ENCODE measurements at places on chromosomes 2 and 18.

DNA sequence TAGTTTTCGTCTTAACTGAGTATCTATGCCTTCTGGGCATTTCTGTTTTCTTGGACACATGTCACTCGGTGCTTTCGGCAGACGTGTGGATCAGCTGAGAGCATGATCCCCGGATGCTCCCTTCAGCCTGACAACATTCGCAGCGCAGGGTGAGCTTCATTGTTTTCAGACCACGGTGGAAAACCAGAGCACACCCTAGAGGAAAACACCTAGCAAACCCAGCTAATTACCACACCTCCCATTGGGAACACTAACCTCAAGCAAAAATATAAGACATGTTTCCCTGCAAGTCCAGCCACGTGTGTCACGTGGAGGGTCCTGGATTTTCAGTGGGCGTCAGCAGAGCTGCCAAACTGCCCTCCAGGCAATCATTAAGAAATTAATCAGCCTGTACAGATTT lies 31.0 kb downstream of the ANKRD29 start:
- H3K4me1 ChIP-seq = peaks cover 8% of the 10 kb centered on the region
- H3K27me3 ChIP-seq = no peaks in the 10 kb centered on the region
- H3K4me3 ChIP-seq = no peak overlapping the region
- H3K27ac ChIP-seq = no peak overlapping the region

GRCh38 chr18:57833441-57834101 lies 30.5 kb upstream of the ATP8B1 start:
- no peaks in the 10 kb centered on the region for H3K36me3 ChIP-seq
- DNase-seq = no peak
- H3K27ac ChIP-seq = peak overlapping the region; percentile 44
- H3K4me1 ChIP-seq = no peaks in the 10 kb centered on the region
- H3K27me3 ChIP-seq = no peaks in the 10 kb centered on the region
- H3K4me3 ChIP-seq = no peak overlapping the region

DNA sequence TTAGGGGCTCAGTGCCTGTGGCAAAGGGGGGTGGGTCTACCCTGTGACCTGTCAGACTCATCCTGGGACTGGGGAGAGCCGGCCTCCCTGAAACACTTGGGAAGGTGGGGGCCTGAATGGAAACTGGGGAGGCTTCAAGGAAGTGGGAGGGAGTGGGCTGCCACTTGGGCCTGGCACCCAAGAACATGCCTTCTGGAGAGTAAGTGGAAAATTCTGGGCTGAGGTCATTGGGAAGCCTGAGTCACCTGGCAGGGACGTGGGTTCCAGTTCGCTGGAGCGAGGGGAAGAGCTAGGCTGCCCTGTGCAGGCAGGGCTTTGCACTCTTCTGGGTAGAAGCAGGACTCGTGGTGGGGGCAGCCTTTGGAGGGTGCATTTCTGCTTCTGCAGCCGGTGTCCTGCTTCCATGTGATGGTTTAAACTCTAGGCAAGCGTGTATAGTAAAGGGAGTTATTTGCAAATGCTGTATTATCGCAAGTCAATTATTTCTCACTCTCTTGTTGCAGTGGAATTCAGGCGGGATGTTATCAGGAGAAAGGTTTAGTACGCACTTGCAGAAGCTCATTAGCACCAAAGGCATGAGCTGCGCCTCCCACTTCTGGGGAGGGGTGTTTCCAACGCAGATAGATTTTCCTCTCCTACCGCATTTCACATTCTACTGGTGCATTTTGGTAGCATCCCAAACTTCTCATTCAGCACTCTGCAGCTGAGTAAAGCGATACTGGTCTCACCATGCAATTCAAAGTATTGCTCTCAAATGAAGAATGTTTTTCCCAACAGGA lies 3.8 kb downstream of the LRRFIP1 start:
- H3K4me1 ChIP-seq = no peaks in the 10 kb centered on the region
- H3K4me3 ChIP-seq = no peak overlapping the region
- H3K27me3 ChIP-seq = no peaks in the 10 kb centered on the region
- H3K27ac ChIP-seq = no peak overlapping the region
- no peaks in the 10 kb centered on the region for H3K36me3 ChIP-seq

- H3K4me1 ChIP-seq = no peaks in the 10 kb centered on the region
- no peaks in the 10 kb centered on the region for H3K27me3 ChIP-seq
- H3K27ac ChIP-seq = no peak overlapping the region
- H3K4me3 ChIP-seq = no peak overlapping the region
- no peaks in the 10 kb centered on the region for H3K36me3 ChIP-seq
These were observed 141.7 kb upstream of the COPS8 start for GRCh38 chr2:236943841-236944513.

DNA sequence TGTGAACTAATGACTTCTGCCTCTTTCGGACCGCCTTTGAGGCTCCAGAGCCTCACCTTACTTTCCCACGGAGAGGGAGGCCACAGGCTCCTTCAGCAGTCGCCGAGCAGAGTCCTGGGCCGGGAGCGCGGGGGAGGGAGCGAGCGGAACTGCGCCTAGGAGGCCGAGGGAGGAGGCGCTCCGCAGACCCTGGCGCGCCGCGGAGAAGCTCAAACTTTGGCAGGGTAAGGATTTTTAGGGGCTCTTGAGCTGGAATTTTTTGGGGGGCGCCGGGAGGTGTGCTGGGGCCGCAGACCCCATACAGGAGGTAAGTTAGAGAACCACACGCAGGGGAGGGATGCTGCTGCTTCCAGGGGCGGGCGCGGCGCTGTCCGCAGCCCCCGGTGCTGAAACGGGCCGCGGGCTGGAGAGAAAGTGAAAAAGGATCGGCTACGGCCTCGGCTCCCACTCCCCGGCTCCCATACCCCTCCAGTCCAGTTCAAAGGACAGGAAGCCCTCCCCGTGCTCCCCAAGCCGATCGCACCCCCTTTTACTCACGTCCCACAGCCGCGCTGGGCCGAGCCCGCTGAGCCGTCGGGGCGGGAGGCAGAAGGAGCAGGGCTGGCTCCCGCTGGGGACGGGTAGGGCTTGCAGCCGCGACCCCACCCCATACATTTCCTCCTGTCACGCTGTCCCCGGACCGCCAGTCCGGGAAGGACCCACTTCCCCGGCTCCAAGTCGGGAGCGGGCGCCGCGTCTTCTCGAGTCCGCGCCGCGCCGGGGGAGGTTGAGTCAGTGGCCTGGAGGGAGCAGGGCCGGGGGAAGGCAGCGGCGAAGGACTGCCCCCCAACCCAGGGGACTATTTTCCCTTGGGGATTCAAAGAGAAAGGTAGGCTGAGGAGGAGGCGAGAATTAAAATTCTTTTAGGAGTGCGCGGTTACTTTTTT lies at the start of gene CNGA3:
CNGA3 (plus strand) TSS at position 146 of the 926 bp plus-strand sequence. CDS start 23,520 bp downstream, outside the sequence.
- H3K27me3 ChIP-seq = no peaks in the 10 kb centered on the region
- H3K4me3 ChIP-seq = no peak within 1 kb of the TSS
- H3K36me3 ChIP-seq = no peaks in the 10 kb centered on the region
- no peak within 1 kb of the TSS for H3K27ac ChIP-seq
- peak; percentile 55 for DNase-seq

DNA sequence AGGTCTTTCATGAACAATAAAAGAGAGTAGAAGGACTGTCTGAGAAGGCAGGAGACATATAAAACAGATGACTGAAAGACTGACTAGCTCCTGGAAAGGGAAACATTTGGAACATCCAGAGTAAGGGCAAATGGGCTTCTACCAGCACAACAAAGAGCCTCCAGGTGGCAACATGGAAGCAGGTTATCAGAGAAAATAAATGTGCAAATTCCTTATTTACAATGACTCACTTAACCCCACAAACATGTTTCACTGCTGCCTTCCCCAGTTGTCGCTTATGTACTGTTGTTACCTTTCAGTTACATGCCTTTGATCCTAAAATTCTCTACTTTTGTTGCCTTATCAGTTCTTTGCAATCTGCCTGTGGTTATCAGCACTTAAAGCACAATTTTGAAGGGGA lies 117.0 kb downstream of the HIBCH start:
- no peak overlapping the region for H3K4me3 ChIP-seq
- no peaks in the 10 kb centered on the region for H3K27me3 ChIP-seq
- H3K27ac ChIP-seq = no peak overlapping the region
- H3K36me3 ChIP-seq = peaks cover 3% of the 10 kb centered on the region

- H3K27ac ChIP-seq = no peak overlapping the region
- no peak overlapping the region for H3K4me3 ChIP-seq
- no peaks in the 10 kb centered on the region for H3K36me3 ChIP-seq
- H3K4me1 ChIP-seq = peaks cover 12% of the 10 kb centered on the region
- no peak for DNase-seq
These were observed 27.4 kb downstream of the HPCAL1 start for GRCh38 chr2:10329880-10330699.

DNA sequence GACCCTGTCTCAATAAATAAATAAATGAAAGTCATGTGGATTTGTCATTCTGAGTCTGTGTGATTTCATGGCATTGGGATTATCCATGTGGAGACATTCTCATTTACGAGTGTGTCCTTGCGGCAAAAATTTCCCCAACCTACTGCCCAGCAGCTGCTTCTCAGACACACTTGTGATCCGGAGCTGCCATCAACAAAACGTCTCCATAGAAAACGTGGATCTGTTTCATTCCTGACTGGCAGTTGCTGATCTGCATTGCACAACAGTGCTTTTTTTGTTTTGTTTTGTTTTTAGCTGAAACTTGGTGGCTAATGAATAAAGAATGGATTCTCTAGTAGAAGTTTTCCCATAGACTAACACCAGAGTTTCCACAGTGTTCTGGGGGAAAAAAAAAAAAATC lies 74.7 kb downstream of the TGIF1 start:
- no peak overlapping the region for H3K27ac ChIP-seq
- no peaks in the 10 kb centered on the region for H3K36me3 ChIP-seq
- no peak overlapping the region for H3K4me3 ChIP-seq

- H3K27me3 ChIP-seq = no peaks in the 10 kb centered on the region
- H3K4me3 ChIP-seq = no peak overlapping the region
- H3K36me3 ChIP-seq = no peaks in the 10 kb centered on the region
- no peak for DNase-seq
These were observed 80.9 kb upstream of the IGFBP5 start for GRCh38 chr2:216776066-216776850.

GRCh38 chr2:26570083-26570430 lies 71.1 kb downstream of the CIB4 start:
- no peak for DNase-seq
- H3K27ac ChIP-seq = no peak overlapping the region
- H3K4me1 ChIP-seq = no peaks in the 10 kb centered on the region
- no peaks in the 10 kb centered on the region for H3K36me3 ChIP-seq

GRCh38 chr2:84972932-84973331 lies 2.0 kb downstream of the KCMF1 start:
- peaks cover 5% of the 10 kb centered on the region for H3K4me1 ChIP-seq
- H3K27me3 ChIP-seq = no peaks in the 10 kb centered on the region
- peak overlapping the region; percentile 89 for H3K27ac ChIP-seq
- no peaks in the 10 kb centered on the region for H3K36me3 ChIP-seq
- H3K4me3 ChIP-seq = no peak overlapping the region

- no peak overlapping the region for H3K27ac ChIP-seq
- DNase-seq = no peak
- H3K4me1 ChIP-seq = peaks cover 6% of the 10 kb centered on the region
- H3K27me3 ChIP-seq = no peaks in the 10 kb centered on the region
These were observed 49.7 kb downstream of the CDH2 start for GRCh38 chr18:28127228-28127627.

DNA sequence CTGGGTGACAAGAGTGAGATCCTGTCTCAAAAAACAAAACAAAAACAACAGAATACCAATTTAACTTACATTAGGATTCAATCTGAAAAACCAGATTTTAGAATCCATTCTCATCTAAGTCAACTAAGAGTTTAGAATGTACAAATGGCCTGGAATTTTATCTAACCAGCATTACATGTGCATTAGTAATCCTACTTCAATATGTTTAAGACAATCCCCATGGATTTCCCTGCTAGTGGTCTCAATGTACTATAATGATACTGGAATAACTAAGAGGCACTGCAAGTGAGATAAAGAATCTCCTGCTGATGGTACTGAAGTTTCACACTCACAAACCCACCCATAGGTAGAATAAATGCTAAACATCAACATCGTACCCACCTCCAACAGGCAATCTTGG lies 53.9 kb upstream of the DNER start:
- no peaks in the 10 kb centered on the region for H3K36me3 ChIP-seq
- DNase-seq = no peak
- H3K4me3 ChIP-seq = no peak overlapping the region
- no peaks in the 10 kb centered on the region for H3K4me1 ChIP-seq

DNA sequence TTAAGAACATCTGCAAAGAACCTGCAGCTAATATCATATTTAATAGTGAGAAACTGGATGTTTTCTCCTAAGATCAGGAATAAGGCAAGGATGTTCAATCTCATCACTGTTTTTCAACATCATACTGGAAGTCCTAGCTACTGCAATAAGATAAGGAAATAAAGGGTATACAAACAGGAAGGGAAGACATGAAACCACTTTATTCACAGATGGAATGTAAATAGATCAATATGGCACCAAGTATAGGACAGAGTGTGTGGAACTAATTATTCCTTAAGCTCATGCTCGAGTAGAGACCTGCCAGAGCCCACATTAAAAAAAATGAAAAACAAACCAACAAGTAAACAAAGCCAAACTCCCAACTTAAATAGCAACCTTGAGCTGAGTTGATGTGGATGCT lies 41.3 kb upstream of the TMEM247 start:
- no peak overlapping the region for H3K27ac ChIP-seq
- H3K36me3 ChIP-seq = no peaks in the 10 kb centered on the region
- H3K4me3 ChIP-seq = no peak overlapping the region
- H3K4me1 ChIP-seq = no peaks in the 10 kb centered on the region
- no peak for DNase-seq

- H3K4me1 ChIP-seq = no peaks in the 10 kb centered on the region
- DNase-seq = no peak
- no peak overlapping the region for H3K4me3 ChIP-seq
- no peaks in the 10 kb centered on the region for H3K27me3 ChIP-seq
These were observed 376.7 kb upstream of the SOX11 start for GRCh38 chr2:5315512-5315911.

Measured in pancreas (tissue), 10 donors.